Urothelium cell line (cell line): ENCODE measurements at places on chromosomes 7 and 10.
A peak's percentile ranks its signal among the peaks of the same experiment; 100 is the strongest.

DNA sequence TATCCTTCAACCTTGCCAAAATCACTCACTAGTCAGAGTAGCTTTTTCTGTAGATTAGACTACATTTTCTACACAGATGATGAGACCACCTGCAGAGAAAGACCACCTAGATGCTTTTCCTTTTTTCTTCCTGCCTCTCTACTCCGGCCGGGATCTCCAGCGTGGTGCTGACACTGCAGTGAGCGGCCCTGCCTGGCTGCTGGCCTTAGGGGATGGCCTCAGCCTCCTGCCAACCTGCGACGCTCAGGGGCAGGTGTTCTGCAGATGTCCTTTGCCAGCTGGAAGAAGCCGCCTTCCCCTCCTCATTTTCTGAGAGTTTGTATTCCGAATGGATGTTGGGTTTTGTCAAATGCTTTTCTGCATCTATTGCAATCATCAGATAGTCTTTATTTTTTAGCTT is 43.5 kb upstream of the NKX6-2 start:
- no peak for DNase-seq

DNA sequence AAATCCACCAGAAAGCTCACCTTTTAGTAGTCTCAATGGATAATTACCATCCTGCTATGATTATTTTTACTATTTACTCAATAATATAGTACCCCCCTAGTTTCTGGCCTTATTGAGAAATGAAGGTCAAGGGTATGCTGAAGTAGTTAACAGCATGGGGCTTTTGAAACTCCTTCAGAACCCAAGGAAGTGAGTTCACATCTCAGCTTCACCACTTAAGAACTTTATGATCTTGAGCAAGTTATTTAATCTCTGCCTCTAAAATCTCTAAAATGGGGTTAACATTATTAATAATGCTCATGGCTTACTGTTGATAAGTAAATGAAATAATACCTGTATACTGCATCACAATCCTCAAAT is 5.8 kb downstream of the MTPN start:
- no peak for DNase-seq

- DNase-seq, result no peak
Observed at GRCh38 chr10:57905010-57905409, 362.7 kb downstream of the IPMK start.

DNA sequence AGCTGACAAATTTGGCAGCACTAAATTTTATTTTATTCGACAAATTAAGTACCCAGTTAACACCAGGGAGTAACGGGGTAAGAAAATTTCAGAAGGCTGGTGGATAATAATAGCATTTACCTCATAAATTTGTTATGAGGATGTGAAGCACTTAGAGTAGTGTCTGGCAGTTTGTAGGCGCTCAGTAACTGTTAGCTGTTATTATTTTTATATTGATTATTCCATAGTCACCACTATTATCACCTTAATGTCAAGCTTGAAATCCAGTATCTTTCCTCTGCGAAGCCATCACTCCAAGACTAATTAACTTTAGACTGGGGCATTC is 563 bp upstream of the COA1 start:
- DNase-seq, result no peak

DNA sequence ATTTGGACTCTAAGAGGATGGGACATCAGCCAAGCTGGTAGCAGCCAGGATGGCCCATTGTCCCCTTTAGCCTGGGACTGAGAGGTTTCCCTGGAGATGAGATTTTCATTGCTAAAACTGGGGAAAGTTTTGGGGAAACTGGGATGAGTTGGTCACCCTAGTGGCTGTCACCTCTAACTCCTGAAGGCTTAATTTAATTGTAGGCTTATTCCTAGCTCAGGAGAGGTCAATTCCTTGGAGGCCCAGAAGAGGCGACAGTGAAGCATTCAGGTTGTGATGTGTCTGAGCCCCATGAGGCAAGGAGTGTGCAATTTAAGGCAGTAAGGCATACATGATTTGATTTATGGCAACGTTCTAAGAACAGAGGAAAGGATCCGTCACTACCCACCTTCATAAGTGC is 24.9 kb upstream of the JAZF1 start:
- no peak for DNase-seq

- DNase-seq, result peak; percentile 6
Observed at GRCh38 chr10:988667-989545, 672 bp downstream of the GTPBP4 start.
